ENCODE measurements at places on chromosomes 4 and X. TPM values are rescaled to one million over a fixed set of nuclear protein-coding genes. Genes with fewer than 3 reads are reported as not detected.

UCP1 gene
- total RNA-seq: not detected

ASMT gene
- not detected for total RNA-seq

BEX5 gene
- not detected for total RNA-seq

RNF128 gene
- total RNA-seq: 0.20 TPM

CABS1 gene
- not detected for total RNA-seq

GAGE12F gene
- not detected for total RNA-seq

MAGEH1 gene
- total RNA-seq: 28.8 TPM

GRCh38 chr4:139977838-139978609, 176.0 kb downstream of the MAML3 start:
- no peak for DNase-seq

DNA sequence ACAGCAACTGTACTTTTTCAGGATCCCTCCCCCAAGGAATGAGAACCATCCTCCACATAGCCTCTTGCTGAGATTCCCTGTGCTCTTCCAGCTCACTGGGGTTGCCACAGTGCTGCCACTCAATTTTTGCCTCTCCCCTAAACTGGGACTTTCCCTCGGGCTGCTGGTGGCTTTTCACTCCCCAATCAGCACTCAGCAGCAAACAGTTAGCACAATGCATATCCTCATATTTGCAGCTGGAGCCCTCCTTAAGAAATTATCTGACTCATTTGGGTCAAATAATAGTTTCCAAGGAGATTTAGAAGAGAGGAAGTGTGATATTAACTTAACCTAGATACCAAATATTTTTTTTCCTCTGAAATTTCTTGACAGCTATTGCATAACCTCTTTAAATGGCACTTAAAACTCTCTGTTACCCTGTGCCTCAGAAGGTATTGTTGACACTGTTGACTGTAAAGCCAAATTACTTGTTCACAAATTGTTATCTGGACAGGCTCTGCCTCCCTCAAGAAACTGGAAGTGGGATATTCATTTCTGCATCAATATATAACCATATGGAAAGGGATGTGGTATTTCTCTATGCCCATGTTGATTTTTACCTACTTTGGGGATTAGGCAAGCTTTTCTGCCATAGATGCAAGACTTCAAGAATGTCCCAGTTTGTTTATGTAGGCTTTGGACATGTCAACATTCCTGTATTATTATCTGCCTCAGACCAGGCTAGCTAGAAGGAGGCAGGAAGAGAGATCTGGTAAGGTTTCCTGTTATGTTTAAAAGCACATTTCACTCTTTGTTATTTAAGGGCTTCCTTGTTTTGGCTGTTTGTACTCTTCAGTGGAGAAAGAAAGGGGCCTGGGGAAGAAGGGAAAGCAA, 58.0 kb downstream of the SEPTIN11 start:
- no peak for DNase-seq

- DNase-seq: no peak
Observed at GRCh38 chrX:19627081-19627480, 111.8 kb upstream of the MAP3K15 start.

GRCh38 chr4:167581449-167581965, 347.2 kb upstream of the SPOCK3 start:
- no peak for DNase-seq

DNA sequence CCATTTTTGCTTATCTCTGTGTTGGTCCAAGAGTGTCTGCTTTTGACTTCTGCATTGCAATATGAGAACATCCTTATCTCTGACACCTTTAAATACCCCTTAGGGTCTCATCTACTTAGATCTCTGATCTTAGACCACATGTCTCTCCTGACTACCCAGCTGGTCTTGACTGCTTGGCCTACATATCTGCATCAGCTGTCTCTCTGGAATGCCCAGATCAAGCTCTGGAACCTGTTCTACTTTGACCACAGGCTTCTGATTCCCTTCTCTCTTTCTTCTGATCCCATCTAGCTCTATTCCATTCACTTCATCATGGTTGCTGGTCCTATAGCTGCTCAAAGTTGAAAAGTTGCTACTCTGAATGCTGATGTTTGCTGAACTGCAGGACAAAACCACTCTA, 301.2 kb downstream of the MAPK10 start:
- DNase-seq: no peak

DNA sequence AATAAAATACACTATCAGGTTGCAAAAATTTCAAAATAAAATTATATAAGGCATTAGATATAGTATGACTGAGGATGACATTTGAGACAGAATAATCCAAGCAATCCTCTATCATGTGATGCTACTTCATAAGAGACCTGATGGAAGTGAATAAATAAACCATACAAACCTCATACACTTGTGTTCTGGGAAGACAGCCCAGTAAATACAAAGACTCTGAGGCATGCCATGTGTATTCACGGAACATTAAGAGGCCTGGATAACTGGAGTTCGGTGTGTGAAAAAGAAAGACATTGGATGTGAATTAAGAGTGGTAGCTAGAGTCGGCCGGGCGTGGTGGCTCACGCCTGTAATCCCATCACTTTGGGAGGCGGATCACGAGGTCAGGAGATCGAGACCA, 364.2 kb downstream of the ADAM29 start:
- no peak for DNase-seq

DNA sequence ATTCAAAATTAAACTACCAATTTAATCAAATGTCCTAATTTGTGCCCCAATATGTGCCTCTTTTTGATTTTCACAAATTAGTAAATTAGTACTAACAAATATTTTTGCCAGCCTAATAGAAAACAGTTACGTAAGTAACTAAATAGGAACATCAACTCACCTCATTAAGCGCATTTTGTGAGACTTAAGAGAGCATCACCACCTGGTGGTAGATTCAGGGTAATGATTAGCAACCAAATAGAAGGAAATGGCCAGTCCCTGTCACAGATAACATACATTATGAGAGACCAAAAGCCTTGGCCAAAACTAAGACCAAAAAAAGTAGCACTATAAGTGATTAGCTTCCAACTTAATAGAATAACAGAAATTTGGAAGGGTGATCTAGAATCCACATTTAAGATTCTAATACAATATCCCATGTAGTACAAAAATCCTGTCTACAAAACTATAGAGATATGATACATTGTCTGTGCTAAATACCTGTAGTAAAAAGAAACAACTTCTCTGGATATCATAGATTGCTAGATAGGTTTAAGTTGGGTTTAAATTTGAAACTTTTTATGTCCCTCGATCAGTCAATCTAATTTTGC, 46.7 kb downstream of the C4orf46 start:
- peak; percentile 57 for DNase-seq

DNA sequence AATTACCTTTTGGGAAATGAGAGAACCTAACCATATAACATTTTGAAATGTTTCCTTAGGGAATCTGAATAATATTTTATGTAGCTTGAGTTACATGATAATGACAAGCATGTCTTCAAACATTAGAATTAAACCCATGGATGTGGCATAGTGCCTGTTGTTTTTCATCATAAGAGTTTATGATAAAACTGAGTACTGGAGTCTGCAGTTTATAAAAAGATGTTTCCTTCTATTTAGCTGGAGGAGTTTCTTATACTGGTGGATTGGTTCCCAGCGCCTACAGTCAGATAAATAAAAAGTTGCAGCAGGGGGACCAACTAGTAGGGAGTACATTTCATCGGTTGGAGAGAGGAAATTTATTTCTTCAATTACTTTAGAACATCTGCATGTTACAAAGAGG, 70.1 kb upstream of the PCDH18 start:
- DNase-seq: no peak

DNA sequence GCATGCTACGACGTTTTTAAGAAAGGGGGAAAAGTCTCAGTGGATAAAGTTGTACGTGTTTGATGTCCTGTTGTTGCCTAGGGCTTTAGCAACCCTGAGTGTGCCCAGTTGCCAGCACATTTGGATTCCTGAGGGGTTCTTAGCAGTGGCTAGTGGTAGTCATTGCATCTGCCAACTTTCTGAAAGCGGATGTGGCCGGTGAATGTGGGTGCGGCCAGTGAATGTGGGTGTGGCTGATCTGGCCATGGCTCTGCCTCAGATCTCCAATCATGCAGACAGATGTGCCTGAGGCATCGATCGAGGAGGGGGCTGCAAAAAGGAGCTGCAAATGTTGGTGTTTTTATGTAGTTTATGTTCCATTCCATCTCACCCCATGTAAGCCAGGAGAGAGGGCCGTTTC, 41.5 kb upstream of the FAT1 start:
- DNase-seq: peak; percentile 24

GRCh38 chr4:66577922-66578321, 907.6 kb upstream of the EPHA5 start:
- no peak for DNase-seq

DNA sequence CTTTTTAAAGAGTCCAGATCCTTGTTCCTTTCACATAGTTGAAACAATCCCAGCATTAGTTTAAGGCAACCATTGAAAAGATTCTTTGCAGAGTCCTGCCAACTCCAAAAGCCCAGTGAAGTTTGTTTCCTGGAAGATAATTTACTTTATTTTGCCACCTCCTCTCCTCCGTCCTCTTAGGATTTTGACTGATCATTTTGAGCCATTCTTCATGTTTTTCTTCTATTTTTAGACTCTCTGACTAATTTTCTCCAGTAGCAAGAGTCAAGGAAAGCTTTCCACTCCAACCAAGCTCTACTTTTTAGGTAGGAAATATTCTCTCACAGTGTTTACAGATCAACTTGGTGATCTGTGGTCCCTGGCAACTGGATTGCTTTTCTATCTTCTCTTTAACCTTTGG, 10.3 kb downstream of the NCBP2L start:
- DNase-seq: no peak

DNA sequence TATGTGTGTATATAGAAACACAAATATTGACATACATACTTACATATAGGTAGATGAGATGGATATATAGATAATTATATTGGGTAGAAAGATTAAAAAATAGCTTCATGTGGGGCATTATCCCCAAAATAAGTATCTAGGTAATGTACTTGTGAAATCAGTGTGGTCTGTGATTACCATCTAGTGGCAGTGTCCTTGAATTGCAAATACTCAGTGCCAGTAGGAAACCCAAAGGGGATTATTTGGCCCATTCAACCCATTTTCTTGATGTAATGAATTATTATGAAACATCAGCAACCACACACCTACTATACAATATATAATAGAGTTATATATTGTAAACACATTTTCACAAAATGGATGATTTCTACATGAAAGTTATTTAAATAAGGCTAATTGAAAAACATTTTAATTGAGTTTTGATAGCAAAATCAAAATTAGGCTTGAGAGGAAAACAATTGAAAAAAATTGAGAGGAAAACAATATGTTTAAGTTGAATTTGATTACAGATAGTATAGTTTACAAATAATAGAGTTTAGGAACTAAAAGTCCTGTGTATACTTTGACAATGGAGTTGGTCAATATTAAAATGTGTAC, 389.4 kb downstream of the GALNTL6 start:
- DNase-seq: no peak

GRCh38 chrX:41912923-41913322, 10.4 kb downstream of the CASK start:
- no peak for DNase-seq

- no peak for DNase-seq
Observed at GRCh38 chr4:8204576-8205227, 5.6 kb downstream of the SH3TC1 start.

GRCh38 chrX:66126662-66127061, 37.4 kb upstream of the HEPH start:
- DNase-seq: no peak

GRCh38 chr4:56386091-56386490, 1.2 kb downstream of the AASDH start:
- no peak for DNase-seq

DNA sequence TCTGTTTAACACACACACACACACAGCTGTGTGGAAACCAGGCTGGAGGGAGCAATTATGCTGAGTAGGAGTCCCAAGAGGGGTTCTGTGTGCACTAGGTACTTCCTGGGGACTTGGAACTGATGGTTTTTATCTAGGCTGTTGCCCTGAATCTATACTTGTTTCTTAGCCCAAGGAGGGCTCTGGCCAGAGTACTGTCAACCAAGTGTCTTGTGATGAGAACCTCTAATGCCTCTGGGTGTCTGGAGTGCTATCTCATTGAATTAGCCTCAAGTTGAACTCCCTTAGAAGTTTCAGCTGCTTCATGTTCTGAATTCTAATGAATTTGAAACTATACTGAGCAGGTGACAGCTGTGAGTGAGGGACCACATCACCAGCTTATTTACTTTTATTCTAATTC, 16.6 kb downstream of the ARHGAP24 start:
- no peak for DNase-seq

- no peak for DNase-seq
Observed at GRCh38 chrX:41733939-41734338, 10.0 kb downstream of the GPR82 start.

DNA sequence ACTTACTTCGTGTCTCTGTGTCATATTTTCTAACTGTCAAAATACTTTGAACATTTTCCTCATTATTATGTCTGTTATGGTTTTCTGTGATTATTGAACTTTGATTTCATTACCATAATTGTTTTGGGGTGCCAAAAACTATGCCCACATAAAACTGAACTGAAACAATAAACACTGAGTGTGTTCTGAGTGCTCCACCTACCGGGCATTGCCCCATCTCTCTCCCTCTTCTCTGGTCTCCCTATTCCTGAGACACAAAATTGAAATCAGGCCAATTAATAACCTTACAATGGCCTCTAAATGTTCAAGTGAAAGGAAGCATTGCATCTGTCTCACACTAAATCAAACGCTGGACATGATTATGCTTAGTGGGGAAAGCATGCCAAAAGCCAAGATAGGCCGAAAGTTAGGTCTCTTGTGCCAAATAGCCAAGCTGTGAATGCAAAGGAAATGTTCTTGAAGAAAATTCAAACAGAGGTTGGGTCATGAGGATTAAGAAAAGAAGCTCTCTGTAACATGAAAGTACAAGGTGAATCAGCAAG, 972.3 kb downstream of the PCDH7 start:
- no peak for DNase-seq

DNA sequence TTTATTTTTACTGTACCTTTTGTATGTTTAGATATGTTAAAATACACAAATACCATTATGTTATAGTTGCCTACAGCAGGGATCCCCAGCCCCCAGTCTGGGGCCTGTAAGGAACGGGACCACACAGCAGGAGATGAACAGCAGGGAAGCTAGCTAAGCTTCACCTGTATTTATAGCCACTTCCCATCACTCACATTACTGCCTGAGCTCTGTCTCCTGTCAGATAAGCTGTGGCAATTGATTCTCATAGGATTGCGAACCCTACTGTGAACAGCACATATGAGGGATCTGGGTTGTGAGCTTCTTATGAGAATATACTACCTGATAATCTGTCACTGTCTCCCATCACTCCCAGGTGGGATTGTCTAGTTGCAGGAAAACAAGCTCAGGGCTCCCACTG, 73.9 kb downstream of the BMPR1B start:
- DNase-seq: no peak
